Thymus (tissue), 14 donors: ENCODE measurements at places on chromosomes 4 and X.

GRCh38 chrX:130086447-130087206 lies 23.7 kb downstream of the ELF4 start:
- H3K4me3 ChIP-seq = peak overlapping the region; percentile 50
- no peaks in the 10 kb centered on the region for H3K36me3 ChIP-seq
- no peak for DNase-seq

DNA sequence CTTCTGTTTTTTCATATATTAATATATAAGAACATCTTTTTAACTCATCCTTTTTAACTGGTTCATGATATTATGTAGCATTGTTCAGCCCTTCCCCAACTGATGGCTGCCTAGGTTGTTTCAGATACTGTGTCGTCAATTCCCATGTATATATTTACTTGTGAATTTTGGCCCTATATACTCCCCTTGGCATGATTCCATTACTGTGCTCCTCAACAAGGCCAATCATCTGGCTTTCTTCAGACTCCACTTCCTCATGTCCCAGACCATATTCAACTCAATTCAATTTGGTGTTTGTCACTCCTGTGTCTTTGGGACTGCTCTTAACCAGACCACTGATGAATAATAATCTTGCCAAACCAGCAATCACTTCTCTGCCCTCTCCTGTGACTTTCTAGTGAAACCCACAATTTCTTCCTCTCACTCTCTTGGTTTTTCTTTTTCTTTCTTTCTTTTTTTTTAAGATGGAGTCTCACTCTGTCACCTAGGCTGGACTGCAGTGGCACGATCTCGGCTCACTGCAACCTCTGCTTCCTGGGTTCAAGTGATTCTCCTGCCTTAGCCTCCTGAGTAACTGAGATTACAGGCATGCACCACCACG lies 2.7 kb upstream of the WDR45 start:
- H3K4me1 ChIP-seq = peaks cover 4% of the 10 kb centered on the region
- peaks cover 5% of the 10 kb centered on the region for H3K36me3 ChIP-seq
- no peaks in the 10 kb centered on the region for H3K27me3 ChIP-seq
- no peak overlapping the region for H3K4me3 ChIP-seq
- no peak overlapping the region for H3K27ac ChIP-seq

DNA sequence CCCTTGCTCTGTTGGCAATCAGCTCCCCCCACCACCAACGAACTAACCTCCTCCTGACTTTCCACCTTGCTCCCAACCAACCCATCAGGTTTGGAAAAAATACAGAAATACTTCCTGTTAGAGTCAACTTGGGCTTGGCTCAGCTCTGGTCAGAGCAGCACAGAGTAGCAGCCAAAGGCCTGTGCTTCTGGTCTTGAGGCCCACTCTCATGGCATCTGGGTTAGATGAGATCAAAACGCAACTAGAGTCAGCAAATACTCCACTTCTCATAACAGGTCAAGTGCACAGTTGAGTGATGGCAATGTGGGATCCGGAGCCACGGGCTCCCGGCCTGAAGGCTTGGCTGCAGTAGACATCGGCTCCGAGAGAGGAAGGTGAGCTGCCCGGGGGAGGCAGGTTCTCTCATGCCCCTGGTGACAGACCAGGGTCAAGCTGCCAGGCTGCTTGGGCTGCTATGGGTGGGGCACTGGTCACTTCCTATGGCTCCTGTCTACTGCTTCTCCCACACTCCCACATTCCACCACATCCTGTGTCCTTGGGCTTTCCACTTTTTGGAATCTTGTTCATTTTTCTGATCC lies 34.8 kb downstream of the ZNF185 start:
- no peak overlapping the region for H3K4me3 ChIP-seq
- no peaks in the 10 kb centered on the region for H3K4me1 ChIP-seq
- no peak overlapping the region for H3K27ac ChIP-seq
- no peak for DNase-seq
- no peaks in the 10 kb centered on the region for H3K36me3 ChIP-seq

DNA sequence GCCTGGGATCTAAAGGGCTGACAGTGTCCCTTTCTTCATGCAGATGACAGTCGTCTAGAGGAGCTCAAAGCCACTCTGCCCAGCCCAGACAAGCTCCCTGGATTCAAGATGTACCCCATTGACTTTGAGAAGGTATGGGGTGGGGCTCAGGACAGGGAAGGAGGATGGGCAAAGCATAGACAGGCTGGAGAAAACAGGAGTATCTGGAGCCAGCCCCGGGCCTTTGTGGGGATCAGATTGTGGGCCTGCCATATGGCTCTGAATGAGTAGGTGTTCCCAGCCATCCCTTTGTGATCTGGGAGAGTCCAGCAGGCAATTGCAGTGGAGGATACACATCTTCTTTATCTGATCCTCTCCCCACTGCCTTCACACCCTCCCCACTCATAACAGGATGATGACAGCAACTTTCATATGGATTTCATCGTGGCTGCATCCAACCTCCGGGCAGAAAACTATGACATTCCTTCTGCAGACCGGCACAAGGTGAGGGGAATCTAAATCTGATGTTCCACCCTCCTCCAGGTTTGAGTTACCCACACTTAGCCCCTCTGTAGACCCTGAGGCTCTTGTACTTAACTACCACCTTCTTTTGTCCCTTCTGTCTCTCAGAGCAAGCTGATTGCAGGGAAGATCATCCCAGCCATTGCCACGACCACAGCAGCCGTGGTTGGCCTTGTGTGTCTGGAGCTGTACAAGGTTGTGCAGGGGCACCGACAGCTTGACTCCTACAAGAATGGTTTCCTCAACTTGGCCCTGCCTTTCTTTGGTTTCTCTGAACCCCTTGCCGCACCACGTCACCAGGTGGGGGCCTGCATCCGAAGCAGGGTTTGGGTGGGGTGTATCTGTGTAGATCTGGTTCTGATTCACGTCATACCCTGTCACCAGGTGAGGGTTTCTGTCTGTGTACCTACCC lies 5.8 kb upstream of the CDK16 start:
- H3K4me1 ChIP-seq = peaks cover 2% of the 10 kb centered on the region
- no peak overlapping the region for H3K4me3 ChIP-seq
- no peak overlapping the region for H3K27ac ChIP-seq
- no peaks in the 10 kb centered on the region for H3K27me3 ChIP-seq
- no peak for DNase-seq

DNA sequence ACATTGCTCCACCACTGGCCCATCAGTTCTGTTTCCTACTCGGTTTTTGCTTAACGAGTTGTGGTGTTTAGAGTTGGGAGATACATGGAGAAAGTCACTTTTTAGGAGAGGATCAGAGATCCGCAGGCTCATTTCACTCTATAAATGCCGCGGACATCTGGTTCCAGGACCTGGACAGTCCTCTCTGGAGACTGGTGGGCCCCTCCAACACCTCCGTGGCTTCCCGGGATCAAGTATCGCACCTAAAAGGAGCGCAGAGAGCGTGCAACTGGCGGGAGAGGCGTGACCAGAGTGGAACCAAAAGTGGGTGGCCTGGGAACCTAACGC lies 9.9 kb upstream of the CLTRN start:
- no peak for DNase-seq
- H3K36me3 ChIP-seq = peaks cover 4% of the 10 kb centered on the region
- H3K27me3 ChIP-seq = no peaks in the 10 kb centered on the region
- H3K27ac ChIP-seq = peak overlapping the region; percentile 99
- H3K4me1 ChIP-seq = no peaks in the 10 kb centered on the region
- H3K4me3 ChIP-seq = peak overlapping the region; percentile 62

- no peaks in the 10 kb centered on the region for H3K27me3 ChIP-seq
- H3K27ac ChIP-seq = no peak overlapping the region
- no peaks in the 10 kb centered on the region for H3K36me3 ChIP-seq
- H3K4me1 ChIP-seq = no peaks in the 10 kb centered on the region
- no peak overlapping the region for H3K4me3 ChIP-seq
These were observed 38.7 kb upstream of the DCLK2 start for GRCh38 chr4:150039274-150040127.

DNA sequence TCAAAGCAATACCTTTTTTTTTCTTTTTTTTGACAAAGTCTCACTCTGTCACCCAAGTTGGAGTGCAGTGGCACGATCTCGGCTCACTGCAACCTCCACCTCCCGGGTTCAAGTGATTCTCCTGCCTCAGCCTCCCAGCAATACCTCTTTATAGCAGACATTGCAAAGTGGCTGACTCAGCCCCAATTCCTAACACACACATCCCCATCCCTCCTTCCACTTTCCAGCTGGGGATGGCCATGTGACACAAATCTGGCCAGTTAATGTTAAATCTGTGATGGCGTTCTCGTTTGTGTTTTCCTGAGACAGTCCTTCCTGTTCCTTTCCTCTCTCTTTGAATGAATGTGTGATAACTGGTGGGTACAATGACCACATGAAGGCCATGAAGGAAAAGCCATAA lies 276.2 kb upstream of the KLF3 start:
- no peak for DNase-seq
- H3K27me3 ChIP-seq = no peaks in the 10 kb centered on the region
- no peak overlapping the region for H3K27ac ChIP-seq
- H3K4me3 ChIP-seq = no peak overlapping the region

DNA sequence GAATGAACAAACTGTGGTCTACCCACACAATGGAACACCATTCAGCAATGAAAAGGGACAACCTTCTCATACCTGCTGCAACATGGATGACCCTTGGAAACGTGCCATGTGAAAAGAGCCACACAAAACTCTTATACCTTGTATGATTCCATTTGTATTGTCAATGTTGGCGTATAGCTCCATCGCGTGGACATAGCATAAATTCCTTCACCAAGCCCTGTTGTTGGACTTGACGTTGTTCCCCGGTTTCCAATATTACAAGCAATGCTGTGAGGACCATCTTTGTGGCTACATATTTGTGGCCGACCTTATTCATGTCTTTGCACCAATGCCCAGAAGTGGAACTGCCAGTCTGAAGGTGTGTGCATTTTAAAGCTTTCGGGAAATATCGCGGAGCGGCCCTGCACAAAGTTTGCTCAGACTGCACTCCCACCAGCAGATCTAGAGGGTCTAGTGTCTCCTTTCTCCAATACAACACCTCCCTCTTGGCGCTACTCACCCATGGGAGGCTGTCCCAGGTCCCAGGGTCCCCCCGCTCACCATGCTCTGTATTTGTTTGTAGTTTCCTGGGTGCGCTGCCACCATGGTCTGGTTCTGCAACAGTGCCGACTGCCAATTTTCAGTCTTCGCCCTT lies at the start of gene CLDN34:
CLDN34 (plus strand) TSS at position 584 of the 634 bp plus-strand sequence; CDS start at position 584, 0 bp downstream.
- no peak for DNase-seq
- no peaks in the 10 kb centered on the region for H3K36me3 ChIP-seq
- H3K4me3 ChIP-seq = no peak within 1 kb of the TSS
- no peaks in the 10 kb centered on the region for H3K27me3 ChIP-seq
- H3K4me1 ChIP-seq = no peaks in the 10 kb centered on the region

- no peak overlapping the region for H3K27ac ChIP-seq
- no peak overlapping the region for H3K4me3 ChIP-seq
- H3K27me3 ChIP-seq = no peaks in the 10 kb centered on the region
- H3K36me3 ChIP-seq = peaks cover 19% of the 10 kb centered on the region
- peaks cover 3% of the 10 kb centered on the region for H3K4me1 ChIP-seq
These were observed 56.9 kb downstream of the SMAD1 start for GRCh38 chr4:145538596-145538995.

- H3K36me3 ChIP-seq = peaks cover 8% of the 10 kb centered on the region
- no peak overlapping the region for H3K27ac ChIP-seq
- DNase-seq = no peak
- no peaks in the 10 kb centered on the region for H3K4me1 ChIP-seq
- H3K27me3 ChIP-seq = no peaks in the 10 kb centered on the region
These were observed 15.2 kb downstream of the HSD17B11 start for GRCh38 chr4:87375719-87376291.

GRCh38 chr4:156537286-156537685 lies 434.3 kb downstream of the PDGFC start:
- H3K27ac ChIP-seq = no peak overlapping the region
- no peaks in the 10 kb centered on the region for H3K36me3 ChIP-seq
- no peak overlapping the region for H3K4me3 ChIP-seq
- DNase-seq = no peak
- no peaks in the 10 kb centered on the region for H3K27me3 ChIP-seq

DNA sequence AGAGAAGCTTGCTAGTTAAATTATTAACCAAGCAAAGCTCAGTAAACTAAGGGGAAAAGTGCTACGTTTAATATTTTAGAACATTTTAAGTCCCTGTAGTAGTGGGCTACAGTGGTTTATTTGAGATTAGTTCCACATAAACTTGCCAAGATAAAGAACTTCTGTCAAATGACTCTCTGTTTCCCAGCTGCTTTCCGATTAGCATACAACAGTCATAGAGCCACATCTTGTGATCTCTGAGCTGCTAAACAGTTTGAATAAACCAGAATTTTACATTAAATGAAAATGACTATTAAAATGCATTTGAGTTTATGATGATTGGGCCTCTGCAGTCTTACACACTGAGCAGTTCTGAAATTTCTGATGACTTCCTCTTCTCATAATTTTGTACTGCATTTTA lies 568.5 kb downstream of the IQCM start:
- no peaks in the 10 kb centered on the region for H3K36me3 ChIP-seq
- no peak for DNase-seq
- no peaks in the 10 kb centered on the region for H3K4me1 ChIP-seq
- no peak overlapping the region for H3K4me3 ChIP-seq

GRCh38 chr4:139986689-139987501 lies 167.1 kb downstream of the MAML3 start:
- H3K27ac ChIP-seq = no peak overlapping the region
- no peaks in the 10 kb centered on the region for H3K4me1 ChIP-seq
- no peak overlapping the region for H3K4me3 ChIP-seq
- no peaks in the 10 kb centered on the region for H3K27me3 ChIP-seq
- H3K36me3 ChIP-seq = no peaks in the 10 kb centered on the region

- no peaks in the 10 kb centered on the region for H3K27me3 ChIP-seq
- H3K4me3 ChIP-seq = no peak overlapping the region
- no peaks in the 10 kb centered on the region for H3K4me1 ChIP-seq
- no peaks in the 10 kb centered on the region for H3K36me3 ChIP-seq
- no peak for DNase-seq
- no peak overlapping the region for H3K27ac ChIP-seq
These were observed 26.2 kb downstream of the DLG3 start for GRCh38 chrX:70470850-70471289.

DNA sequence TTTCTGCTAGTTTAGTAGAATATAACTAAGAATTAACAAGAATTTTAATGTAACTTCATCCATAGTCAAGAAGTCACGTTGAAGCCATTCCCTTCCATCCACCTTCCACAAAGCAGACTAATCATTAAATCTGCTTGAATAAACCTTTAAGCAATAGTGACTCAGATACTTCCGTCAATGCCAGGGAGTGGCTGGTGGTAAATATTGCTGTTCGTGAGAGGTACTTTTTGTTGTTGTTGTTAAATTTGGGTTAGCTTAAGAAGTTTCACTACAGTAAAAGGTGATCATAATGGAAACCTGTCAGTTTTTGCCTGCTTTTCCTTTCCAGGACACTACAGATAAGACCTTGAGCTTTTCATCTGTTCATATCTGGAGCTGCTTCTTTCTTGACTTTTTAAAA lies 316.3 kb downstream of the TMA16 start:
- H3K4me3 ChIP-seq = no peak overlapping the region
- no peaks in the 10 kb centered on the region for H3K36me3 ChIP-seq
- H3K27ac ChIP-seq = no peak overlapping the region
- H3K4me1 ChIP-seq = no peaks in the 10 kb centered on the region
- no peak for DNase-seq
- no peaks in the 10 kb centered on the region for H3K27me3 ChIP-seq

DNA sequence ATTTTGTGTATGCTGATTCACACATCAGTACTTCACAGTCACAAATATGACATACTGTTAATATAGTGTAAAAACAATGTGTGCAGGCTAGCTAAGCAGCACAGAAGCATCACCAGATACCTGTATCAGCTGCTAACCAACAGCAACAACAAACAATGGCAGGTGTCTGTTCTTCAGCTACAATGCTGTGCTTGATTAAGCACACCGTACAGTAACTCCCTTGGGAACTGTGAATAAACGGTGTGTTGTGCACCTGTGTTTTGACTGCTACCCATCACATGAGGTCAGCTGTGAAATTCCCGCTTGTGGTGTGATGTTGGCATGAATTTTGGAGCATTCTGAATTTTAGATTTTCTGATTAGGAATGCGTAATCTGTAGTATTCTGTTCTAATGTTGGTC lies 379.7 kb upstream of the FAT1 start:
- H3K4me3 ChIP-seq = no peak overlapping the region
